ENCODE measurements at places on chromosomes 5 and 9.

DNA sequence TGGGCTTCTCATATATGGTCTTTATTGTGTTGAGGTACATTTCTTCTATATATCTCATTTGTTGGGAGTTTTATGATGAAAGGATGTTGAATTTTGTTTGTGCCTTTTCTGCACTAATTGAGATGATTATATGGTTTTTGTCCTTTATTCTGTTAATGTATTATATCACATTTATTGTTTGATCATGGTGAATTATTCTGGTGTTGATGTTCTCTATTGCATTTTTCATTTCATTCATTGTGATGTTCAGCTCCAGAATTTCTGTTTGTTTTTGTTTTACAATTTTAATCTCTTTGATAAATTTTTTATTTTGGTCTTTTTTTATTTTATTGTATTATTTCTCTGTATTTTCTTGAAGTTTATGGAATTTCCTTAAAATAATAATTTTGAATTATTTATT is 35.4 kb downstream of the FBXO4 start:
- no peak for DNase-seq

DNA sequence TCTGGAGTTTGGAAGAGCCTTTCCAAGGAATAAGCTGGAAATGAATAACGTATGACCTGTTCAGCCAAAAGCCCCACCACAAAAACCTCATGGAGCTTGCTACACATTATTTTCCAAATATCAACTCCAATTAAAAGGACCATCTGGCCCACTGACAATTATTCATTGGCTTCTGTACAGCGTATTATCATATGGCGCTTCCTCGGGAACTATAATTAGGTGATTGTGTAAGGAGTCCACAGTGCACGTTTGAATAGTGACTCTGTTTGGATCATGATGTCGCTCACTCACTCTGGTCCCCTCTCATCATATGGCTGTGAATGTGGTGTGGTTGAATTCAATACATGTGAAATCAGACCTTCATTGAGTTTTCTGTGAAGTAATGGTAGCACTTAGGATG is 52.1 kb downstream of the GDNF start:
- DNase-seq = no peak

GRCh38 chr5:111998871-111999270 is 241.9 kb upstream of the NREP start:
- no peak for DNase-seq

DNA sequence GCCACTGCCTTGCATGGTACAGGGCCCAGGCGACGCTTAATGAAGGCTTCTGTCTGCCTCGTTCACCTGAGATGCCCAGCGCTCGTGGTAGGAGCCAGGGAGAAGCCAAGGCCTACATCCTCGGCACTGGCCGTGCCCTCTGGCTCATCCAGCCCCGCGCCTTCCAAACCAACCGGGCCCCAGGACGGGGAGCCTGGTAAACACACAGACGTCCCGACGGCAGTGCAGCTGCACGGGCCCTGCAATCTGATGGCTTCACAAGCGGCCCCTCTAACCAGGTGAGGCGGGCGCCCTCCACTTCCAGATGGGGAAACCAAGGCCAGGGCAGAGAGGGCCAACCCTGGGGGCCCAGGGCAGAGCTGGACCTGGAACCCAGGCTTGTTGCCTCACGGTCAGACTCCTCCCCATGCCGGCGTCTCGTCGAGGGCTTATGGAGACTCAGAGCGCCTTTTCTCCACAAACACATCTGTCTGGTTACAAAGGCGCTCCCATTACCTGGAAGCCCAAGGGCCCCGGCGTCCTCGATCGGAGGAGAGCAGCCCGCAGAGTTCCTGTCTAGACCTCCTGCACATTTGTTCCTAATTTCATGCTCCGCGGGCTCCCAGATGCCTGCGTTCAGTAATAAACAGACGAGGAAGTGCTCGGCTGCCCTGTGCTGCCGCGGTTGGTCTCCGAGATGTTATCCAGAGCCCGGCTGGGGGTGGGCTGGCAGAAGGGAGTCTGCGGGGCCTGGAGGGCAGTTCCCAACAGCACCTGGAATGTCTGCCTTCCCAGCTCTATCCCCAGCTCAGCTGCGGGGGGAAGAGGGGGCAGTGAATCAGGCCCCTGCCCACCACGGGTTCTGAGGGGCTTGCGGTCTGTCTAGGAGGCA is 23.5 kb downstream of the FAM163B start:
- no peak for DNase-seq

- DNase-seq = no peak
Observed at GRCh38 chr5:107574287-107574686, 96.5 kb downstream of the EFNA5 start.

- no peak for DNase-seq
Observed at GRCh38 chr5:105288946-105289345, 1726.4 kb upstream of the NUDT12 start.

GRCh38 chr9:107541523-107541922 is 52.0 kb upstream of the KLF4 start:
- no peak for DNase-seq

- no peak for DNase-seq
Observed at GRCh38 chr5:17172791-17173190, 44.6 kb upstream of the BASP1 start.

- DNase-seq = no peak
Observed at GRCh38 chr5:126948011-126948355, 82.4 kb downstream of the MARCHF3 start.

GRCh38 chr5:115284021-115284420 is 12.4 kb downstream of the CCDC112 start:
- no peak for DNase-seq

DNA sequence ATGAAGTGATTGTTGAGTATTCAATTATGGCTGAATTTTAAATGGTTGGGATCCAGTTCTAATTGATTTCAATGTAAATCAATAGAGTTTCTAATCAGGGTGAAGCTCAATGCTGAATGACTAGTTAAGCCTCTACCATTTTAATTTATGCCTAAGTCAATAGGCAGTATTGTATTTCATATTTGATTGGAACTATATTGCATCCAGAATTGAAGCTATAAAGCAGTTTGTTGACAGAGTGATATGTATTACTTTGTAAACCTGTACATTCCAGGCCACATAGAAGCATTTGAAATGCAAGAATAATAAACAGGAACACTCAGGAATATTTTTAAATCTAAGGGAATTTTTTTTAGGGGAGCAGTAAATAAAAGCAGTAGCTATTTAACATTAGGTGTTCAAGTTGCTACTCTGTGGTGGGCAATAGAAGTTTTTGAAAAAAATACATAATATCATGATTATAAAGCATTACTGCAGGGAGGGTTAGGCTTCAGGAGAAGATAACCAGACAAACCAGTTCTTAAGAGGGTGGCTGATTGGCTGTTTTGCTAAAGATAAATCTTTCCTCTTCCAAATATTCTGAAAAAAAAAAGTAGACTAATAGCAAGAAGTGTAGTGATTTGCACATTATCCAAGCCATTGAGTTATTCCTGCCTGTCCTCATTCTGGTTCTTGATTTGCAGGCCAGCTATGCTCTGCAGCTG is 492.0 kb upstream of the MEF2C start:
- no peak for DNase-seq

DNA sequence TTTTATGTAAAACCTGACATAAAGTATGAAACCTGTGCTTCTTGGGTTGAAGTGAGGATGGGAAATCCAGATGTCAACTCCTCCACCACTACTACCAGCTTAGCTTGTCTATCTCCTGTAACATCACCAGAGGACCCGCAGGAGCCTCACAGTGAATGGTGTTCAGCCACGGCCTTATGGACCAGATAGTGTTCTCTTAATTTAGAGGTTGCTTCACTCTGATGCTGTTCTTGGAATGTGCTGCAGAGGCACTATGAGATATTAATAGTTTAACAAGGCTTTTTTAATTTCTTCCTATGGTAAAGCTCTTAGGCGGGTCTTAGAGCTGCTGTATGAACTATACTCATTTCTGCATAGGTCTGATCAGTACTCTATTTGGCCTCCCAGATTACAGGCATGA is 27.9 kb downstream of the NFX1 start:
- no peak for DNase-seq

- no peak for DNase-seq
Observed at GRCh38 chr5:93107141-93107540, 473.9 kb downstream of the NR2F1-AS1 start.

DNA sequence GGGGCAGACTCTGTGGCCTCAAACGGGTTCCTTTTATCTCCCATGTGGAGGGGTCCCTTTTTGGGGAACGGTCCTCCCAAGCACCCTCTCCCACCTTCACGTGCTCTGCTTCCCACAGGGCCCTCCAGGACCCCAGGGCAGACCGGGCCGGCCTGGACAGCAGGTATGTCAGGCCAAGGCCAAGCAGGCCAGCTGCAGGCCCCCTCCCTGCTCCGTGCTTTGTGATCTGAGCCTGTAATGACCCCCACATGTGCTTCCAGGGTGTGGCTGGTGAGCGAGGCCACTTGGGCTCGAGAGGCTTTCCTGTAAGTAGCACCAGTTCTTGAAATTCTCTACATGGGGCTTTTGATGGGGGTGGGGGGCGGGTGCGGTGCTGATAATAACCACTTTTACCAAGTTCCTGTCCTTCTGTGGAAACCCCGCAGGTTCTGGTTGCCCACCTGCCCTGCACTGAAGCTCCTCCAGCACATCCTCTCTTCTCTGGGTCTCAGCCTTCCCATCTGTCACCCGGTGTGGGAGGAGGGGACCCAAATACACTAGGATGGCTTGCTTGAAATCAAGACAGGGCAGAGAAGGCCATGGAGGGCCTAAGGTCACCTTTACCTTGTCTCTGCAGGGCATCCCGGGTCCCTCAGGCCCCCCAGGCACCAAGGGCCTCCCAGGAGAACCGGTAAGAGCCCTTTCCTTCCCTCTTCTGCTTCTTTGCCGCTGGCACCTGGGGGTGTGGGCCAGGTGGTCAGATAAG is 57.9 kb upstream of the ORM1 start:
- no peak for DNase-seq

DNA sequence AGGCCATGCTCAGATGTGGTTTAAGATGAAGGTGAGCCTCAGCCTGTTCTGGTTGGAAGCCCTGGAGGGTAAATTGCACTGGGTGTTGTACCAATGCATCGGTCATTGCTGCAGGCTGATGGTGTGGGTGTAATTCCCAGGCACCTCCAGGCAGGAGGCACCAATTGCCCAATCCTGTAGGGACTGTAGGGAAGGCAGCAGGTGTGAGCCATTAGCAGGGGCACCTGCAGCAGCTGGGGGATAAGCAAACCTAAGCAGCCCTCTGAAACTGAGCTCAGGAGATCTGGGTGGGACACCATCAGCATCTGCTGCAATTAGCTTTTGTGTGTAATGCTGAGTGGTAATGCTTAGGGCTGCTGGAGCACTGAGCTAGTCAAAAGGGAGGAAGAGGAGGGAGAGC is 190.1 kb upstream of the TBC1D2 start:
- no peak for DNase-seq

DNA sequence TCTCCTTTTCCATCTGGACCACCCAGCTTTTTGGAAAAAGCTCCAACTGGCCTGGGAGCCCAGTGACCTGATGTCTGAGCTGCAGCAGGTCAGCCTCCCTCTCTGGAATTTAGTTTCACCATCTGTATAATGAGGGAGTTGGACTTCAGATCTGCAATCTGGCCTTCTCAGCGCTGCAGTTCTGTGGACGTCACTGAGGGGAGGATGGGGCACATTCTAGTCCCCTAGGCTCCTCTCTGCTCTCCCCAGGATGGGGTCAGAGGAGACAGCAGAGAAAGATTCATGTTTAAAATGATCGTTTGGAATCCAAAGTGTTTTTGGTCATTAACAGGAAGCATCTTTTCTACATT is 10.2 kb downstream of the OR13J1 start:
- DNase-seq = no peak

- DNase-seq = no peak
Observed at GRCh38 chr9:112900488-112900887, 9.8 kb upstream of the SLC46A2 start.

DNA sequence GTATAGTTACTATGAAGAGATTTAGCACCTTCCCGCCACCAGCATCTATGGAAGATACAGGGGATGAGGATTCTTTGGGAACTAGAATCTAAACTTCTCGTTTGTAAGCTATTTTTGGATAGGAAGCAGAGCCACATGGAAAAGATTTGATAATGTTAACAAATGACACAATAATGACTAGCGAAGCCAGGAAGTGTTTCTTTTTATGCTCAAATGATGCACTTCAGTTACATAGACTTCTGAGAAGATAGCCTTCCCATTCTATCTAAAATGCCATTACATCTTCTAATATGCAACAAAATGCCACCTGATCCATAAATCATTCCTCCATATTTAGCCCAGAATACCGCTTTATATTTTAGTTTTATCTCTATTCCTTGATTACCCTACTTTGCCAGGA is 17.0 kb upstream of the TNC start:
- DNase-seq = no peak

DNA sequence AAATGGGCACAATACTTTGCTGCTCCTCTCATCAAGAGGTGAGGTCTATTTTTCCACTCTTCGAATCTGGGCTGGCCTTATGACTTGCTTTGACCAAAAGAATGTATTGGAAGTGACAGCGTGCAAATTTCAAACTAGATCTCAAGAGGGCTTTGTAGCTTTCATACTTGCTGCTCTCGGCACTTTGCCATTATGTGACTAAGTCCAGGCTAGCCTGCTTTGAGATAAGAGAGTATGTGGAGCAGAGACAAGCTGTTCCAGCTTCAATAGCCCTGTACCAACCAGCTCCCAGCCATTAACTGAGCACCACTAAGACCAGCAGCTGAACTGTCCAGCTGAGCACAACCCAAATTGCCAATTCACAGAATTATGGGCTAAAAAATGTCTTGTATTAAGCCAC is 124.6 kb downstream of the ACER2 start:
- DNase-seq = no peak

- no peak for DNase-seq
Observed at GRCh38 chr5:17852740-17853139, 218.5 kb downstream of the TAF11L14 start.

GRCh38 chr5:144183254-144183889 is 12.7 kb downstream of the KCTD16 start:
- DNase-seq = no peak

DNA sequence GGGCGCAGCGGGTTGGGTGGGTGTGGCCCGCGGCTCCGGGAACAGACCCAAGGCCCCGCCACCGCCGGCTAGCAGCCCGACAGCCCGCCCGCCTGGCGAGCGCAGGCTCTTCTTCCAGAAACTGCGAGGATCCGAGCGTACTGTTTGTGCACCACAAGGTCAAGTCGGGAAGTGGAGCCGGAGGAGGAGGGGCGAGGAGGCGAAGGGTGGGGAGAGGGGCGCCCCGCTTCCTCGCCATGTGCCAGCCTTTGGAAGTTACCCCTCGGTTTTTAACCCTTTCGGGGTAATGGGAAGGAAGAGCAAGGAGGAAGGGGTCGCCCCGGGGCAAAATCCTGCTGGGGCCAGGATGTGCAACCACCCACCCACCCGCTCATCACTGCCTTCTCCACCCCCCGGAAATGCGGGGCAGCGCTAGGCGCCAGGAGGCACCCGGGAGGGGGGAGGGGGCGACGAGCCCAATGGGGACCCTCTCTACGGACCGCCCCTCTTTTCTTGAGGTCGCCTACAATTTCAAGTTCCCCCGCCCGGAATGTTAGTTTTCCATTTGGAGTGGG is 1.1 kb upstream of the JADE2 start:
- peak; percentile 41 for DNase-seq
